ENCODE measurements at places on chromosomes 16 and 17.

DNA sequence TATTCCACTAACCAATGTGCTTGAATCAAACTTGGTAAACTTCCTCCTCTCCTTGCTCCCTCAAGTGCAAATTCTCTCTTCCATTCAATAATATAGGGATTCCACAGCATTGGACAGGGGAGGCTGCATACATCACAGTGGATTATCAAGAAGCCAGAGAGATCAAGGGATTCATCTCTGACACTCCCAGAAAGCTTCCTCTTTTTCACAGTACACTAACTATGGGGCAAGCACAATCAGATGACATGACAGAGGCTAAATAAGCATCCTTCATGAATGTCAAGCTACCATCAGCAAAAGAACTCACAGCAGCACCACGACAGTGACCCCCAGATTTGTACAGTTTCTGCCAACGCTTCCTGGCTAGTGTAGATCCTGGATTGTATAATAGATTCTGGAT, 178.4 kb upstream of the C17orf78 start:
- DNase-seq: no peak

DNA sequence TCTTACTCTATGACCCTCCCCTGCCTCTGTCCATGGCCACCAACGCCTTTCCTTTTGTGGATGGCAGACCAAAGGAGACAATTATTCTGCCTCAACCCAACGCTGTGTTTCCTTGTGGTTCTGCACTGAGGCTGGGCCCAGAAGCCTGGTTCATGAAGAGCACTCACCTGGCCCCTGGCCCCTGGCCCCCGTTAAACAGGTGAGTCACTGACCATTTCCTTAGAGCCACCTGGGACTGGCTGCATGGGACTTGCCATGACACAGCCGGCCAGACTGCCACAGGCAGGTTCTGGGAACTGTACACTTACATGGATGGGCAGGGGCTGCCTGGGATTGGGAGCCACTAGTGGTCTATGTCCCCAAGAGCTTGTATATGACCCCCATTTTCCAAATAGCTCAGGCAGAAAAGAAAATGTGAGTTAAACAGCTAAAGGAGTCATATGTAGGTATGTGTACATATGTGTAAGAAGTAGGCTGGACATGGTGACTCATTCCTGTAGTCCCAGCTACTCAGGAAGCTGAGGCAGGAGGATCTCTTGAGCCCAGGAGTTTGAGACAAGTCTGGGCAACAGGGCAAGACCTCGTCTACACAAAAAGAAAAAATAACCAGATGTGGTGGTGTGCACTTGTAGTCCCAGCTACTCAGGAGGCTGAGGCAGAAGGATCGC, 181.9 kb upstream of the CACNG5 start:
- no peak for DNase-seq

GRCh38 chr16:2026461-2027023, at the start of gene NHERF2:
NHERF2 (plus strand) TSS chr16:2026902; CDS start chr16:2027006, 104 bp downstream.
- no peak for DNase-seq

DNA sequence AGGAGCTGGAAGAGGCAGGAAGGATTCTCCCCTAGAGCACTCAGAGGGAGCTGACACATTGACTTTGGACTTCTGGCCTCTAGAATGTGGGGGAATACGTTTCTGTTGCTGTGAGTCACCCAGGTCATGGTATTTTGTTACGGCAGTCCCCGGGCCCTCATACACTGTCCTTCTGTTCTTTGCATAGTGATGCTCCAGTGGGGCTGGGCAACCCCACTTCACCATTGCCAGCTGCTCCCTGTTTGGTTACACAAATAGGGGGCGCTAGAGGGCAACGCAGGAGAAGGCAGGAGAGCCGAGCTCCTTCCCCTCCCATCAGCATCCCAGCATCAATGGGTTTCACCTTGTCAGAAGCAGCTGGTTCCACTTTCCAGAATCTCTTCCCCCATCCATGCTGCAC, 257.7 kb upstream of the FOXF1 start:
- no peak for DNase-seq

GRCh38 chr17:4635823-4636375, 5.6 kb downstream of the ALOX15 start:
- DNase-seq: no peak

- DNase-seq: no peak
These were observed 176.4 kb downstream of the MSI2 start for GRCh38 chr17:57432507-57433277.

GRCh38 chr17:66533572-66533971, 231.2 kb downstream of the PRKCA start:
- no peak for DNase-seq

GRCh38 chr17:20073055-20073979, 64.2 kb downstream of the SPECC1 start:
- DNase-seq: no peak

GRCh38 chr17:3732210-3732621, 8.5 kb downstream of the HASPIN start:
- DNase-seq: no peak

DNA sequence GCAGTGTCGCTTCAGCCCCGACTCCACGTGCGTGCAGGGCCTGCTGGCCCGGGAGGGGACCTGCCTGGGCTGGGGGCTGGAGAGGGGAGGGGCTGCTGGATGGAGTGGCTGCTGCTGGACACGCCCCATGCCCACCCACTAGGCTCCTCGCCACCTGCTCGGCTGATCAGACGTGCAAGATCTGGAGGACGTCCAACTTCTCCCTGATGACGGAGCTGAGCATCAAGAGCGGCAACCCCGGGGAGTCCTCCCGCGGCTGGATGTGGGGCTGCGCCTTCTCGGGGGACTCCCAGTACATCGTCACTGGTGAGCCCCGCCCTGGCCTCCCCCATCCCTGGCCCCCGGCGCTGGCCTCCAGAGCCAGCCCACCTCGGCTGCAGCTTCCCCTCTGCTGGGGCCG, 2.4 kb downstream of the BRICD5 start:
- no peak for DNase-seq

DNA sequence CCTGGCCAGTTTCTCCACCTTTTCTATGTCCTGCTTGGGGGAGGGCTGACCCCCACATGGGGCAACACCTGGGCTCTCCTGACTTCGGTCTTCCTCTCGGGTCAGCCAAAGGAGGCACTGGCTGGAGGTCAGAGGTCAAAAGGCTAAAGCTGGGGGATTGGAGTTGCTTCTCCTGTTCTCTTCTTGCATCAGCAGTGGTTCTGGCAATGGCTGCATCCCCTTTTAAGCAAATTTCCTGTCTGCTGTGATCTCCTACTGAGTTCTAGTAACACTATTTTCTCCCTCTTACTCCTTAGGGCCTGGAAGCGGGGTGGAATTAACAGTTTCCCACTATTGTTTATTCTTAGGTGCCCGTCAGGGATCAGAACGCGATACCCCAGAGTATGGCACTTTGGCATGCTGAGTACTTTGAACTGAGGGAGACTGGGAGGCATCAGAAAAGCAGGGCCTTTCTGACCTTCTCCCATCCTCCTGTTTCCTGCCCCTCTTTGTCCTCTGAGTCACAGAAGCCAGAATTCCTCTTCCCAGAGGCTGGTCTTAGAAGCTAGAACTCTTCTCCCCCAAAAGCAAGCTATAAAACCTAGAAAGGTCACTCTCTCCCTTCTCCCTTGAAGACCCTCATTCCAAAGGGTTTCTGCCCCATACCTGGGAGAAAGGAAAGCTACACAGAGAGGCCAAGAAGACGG, 268.2 kb downstream of the STX8 start:
- DNase-seq: no peak

DNA sequence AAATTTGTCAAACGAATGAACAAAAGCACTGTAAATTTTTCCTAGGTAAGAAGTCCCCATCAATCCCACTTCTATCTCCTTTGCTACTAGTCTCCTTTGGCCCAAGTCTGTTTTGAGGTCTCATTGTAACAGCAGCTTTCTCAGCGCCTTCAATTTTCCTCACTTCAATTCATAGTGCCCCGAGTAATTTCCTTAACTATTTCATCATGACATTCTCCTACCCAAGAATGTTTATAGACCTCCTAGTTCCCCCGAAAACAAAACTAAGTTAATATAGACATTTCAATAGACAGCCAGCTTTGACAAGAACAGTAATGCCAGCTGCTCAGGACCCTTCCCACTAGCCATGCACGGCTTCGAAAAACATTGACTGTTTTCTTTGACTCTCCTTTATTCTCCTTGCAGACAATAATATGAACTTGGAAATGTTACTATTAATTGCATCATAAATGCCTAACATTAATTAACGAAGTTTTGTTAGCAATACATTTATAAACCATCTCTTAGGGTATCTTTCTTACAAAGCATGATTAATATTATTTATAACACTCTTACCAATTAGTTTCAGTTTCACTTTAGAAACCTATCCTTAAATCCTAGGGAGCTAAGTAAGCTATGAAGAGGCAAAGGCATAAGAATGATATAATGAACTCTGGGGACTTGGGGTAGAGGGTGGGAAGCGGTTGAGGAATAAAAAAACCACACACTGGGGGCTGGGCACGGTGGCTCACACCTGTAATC, 22.8 kb downstream of the GLG1 start:
- no peak for DNase-seq

GRCh38 chr17:12789075-12789480, 220 bp upstream of the ARHGAP44 start:
- no peak for DNase-seq

DNA sequence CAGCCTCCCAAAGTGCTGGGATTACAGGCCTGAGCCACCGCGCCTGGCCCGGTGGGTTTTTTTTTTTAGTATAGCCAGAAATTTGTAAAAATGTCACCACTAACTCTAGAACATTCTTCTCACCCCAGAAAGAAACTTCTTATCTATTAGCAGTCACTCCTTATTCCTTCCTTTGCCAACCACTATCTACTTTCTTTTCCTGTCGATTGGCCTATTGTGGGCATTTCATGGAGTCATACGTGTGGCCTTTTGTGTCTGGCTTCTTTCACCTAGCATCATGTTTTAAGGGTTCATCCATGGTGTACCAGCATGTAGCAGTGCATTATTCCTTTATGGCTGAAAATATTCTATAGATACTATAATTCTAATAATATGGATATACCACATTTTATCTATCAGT, 3.6 kb downstream of the CYB5D2 start:
- no peak for DNase-seq

DNA sequence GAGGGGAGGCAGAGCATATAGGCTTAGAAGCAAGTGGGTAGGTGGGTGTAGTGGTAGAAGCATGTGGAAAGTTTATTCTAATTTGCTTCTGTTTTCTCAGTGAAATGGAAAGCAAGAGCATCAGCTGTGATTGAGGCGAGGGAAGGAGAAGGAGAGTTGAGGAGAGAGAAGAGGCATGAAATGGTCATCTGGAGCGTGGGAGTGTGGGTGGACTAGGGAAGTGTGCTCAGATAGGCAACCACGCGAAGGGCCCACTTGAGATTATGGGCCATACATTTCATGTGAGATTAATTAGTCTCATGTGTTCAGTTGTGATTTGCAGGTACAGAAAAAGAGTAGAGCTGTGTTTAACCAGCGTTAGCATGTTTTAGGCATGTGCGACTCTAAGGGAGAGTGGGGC, 20.8 kb upstream of the CDC6 start:
- no peak for DNase-seq

DNA sequence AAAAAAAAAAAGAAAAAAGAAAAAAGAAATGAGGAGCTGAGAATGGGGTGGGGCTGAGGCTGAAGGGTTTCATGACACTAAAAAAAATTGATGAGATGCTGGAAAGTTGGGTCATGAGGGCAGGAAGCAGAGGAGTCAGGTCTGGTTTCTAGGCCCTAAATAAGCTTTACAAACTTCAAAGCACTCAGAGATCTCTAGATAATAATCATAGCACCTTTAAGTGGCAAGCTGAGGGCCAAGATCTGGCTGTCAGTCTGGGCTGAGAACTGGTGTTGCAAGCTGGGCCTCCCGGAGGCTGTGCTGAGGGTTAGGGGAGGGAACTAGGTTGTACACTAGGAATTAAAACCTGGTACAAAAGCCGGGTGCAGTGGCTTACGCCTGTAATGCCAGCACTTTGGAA, 6.4 kb downstream of the ZNF764 start:
- no peak for DNase-seq

DNA sequence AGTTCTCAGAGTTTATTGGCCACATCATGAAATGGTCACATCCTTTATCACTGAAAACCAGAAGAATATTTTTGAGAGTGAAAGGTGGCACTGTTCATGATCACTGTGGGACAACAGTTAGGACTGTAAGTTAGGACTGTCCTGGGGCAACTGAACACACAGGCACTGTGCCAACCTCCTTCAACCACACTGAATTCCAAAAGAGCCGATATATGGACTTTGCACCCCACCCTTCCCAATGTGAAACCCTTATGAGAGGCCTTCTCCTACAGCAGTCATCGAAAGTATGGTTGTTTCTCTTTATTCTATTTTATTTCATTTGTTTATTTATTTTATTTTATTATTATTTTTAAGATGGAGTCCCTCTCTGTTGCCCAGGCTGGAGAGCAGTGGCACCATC, 353.5 kb downstream of the TOX3 start:
- DNase-seq: no peak

GRCh38 chr17:48561884-48562810, 16.0 kb downstream of the HOXB4 start:
- no peak for DNase-seq

- DNase-seq: no peak
These were observed 85.0 kb downstream of the SNX29 start for GRCh38 chr16:12061336-12062055.

- DNase-seq: no peak
These were observed 17.5 kb downstream of the ACSF2 start for GRCh38 chr17:50443505-50443974.

GRCh38 chr17:29732613-29733012, 109.9 kb upstream of the CORO6 start:
- no peak for DNase-seq

- peak; percentile 45 for DNase-seq
These were observed 38.8 kb downstream of the C16orf95 start for GRCh38 chr16:87278191-87279093.

DNA sequence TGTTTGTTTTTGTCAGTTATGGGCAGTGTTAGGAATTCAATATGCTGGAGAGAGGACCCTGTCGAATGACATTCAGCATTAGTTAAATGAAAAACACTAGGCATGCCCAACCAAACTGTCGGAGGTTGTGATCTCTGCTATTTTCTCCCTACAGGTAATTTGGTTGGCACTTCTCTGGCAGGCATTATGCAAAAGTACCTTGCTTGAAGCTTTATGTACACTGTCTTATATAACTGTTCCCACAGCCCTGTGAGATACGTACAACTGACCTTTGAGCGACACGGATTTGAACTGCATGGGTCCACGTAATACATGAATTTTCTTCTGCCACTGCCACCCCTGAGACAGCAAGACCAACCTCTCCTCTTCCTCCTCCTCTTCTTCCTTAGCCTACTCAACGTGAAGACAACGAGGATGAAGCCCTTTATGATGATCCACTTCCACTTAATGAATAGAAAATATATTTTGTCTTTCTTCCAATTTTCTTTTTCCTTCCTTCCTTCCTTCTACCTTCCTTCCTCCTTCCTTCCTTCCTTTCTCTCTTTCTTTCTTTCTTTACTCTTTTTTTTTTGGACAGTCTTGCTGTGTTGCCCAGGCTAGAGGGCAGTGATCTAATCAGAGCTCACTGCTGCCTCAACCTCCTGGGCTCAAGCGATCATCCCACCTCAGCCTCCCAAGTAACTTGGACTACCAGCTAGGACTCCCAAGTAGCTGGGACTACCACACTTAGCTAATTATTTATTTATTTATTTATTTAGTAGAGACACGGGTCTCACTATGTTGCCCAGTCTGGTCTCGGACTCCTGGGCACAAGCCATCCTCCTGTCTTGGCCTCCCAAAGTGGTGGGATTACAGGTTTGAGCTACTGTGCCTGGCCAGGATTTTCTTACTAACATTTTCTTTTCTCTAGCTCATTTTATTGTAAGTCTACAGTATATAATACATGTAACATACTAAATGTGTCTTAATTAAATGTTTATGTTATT, 77.3 kb downstream of the WIPI1 start:
- no peak for DNase-seq
